ENCODE measurements at places on chromosomes 1 and 21.

- no peak for DNase-seq
These were observed 79.2 kb downstream of the PROX1 start for GRCh38 chr1:214066936-214067335.

- DNase-seq: no peak
These were observed 25.8 kb upstream of the MYCL start for GRCh38 chr1:39927538-39927937.

DNA sequence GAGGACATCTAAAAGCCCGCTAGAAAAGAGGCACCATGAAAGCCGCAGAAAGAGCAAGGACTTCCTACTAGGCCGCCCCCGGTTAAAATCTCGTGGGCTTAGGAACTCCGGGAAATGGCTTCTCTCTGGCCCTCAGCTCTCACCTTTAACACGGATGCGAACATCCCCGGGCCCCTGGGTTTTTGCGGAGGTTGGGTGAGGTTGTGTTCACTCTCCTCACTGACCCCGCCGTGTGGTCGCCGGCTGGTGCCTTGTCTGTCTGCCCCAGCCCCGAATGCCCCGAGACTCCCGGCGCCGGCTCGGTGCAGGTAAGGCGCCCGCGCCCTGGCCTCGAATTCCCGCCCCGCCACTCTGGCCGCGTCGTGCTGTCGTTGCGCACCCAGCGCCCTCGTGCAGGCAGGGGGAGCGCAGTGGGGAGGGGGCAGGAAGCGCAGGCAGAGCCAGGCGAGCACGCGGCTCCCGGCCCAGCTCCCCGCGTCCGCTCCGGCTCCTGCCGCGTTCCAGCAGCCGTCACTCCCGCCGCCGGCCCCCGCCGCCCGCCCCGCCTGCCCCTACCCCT lies at the start of gene SHISAL2A:
SHISAL2A (plus strand) TSS at position 437 of the 559 bp plus-strand sequence. CDS start 326 bp downstream, outside the sequence.
- no peak for DNase-seq

- no peak for DNase-seq
These were observed 531 bp downstream of the SNIP1 start for GRCh38 chr1:37553598-37553926.

DNA sequence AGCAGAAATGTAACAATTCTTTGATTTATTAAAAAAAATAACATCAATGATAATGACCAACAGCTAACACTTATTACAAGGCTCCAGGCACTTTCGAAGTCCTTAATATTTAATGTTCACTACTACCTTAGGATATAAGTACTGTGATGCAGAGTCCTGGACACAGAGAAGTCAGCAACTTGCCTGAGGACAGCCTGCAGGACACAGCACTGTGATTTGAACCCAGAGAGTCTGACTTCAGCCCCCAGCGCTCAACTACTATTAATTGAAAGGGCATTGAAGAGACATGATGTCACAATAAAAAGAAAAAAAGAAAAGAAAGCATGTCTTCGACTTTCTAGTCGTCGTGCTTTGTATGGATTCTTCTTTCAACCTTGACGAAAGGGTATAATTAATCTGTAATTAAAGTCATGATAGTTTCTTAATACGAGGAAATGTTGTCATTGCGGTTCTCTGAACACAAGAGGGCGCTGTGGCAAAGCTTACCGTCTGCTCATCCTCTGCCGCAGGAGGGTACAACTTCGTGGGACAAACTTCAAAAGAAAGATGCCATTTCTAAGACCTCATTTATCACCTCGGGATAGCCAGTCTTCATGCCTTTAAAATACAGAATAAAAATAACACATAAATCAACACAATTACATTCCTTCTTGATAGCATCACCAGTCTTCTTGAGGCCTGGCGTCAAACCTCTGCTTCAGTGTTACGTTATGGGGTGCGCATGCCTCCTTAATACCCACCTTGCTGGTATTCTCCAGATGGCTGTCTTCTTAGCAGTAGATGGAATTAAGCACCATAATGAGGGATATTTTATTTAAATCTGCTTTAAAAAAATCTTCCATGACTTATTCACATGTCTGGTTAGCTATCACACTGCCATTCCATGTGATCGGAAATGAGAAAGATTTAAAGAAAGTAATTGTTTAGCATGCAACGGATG lies 240.1 kb downstream of the DISC1 start:
- DNase-seq: no peak

GRCh38 chr1:51484591-51484990 lies 34.5 kb downstream of the EPS15 start:
- DNase-seq: no peak

- no peak for DNase-seq
These were observed 76.8 kb upstream of the SOX13 start for GRCh38 chr1:203996126-203996525.

GRCh38 chr1:34029515-34029914 lies 135.5 kb downstream of the CSMD2 start:
- DNase-seq: no peak

DNA sequence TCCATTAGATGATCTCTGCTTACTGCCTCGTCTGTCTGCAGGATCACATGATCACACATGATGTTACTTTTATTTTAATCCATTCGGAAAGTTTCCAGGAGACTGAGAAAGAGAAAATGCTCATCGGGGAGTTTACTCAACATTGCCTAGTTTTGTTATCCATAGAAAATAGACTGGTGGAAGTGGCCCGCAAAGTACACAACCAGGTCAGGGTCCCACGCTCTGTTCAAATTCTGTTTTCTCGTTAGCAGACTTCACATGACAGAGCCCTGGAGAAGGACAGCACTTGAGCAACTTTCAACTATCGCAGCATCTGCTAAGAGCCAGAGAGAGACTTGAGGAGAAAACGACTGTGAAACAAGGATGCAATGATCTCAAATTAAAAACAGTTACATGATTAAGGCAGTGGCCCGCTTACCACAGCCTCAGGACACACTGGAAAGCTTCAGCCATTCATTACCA lies 44.2 kb downstream of the ADAMTS1 start:
- no peak for DNase-seq

DNA sequence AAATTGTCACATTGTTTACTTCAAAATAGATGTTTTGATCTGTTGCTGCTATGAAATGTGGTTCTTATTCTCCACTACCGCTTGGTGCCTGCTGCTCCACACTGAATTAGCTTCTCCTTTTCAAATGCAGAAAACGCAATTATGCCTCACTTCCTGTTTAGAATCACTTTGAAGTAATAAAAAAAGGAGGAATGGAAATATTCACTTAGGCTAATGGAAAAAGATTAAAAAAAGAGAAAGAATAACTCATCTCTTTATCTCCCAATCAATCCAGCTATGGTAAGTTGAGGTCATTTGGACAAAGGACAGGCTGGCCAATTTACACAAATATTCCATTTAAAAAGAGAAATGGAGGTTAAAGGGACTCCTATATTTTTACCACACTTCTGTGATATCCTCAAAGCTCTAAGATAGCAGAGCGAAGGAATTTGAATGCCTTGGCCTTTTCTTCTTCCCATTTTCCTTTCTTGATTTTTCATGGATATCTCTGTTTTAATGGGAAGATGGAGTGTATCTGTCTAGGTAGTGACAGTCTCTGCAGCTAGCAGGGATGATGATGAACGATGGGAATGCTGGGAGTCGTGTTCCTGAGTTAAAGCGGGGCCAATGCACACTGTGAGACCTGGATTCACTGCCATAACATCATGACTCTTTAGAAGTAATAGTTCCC lies 35.7 kb downstream of the RGS5 start:
- no peak for DNase-seq

DNA sequence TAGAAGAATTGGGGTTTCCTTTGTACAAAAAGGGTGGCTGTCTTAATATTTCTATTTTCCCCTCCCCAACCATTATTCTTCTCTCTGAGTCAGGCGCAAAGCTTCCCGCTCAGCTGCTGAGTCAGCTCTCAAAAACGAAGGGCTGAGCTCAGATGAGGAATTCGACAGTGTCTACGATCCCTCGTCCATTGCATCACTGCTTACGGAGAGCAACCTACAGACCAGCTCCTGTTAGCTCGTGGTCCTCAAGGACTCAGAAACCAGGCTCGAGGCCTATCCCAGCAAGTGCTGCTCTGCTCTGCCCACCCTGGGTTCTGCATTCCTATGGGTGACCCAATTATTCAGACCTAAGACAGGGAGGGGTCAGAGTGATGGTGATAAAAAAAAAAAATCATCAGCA lies 3.0 kb upstream of the TUFT1 start:
- peak; percentile 95 for DNase-seq

GRCh38 chr1:156703336-156703735 lies 2.0 kb downstream of the CRABP2 start:
- DNase-seq: no peak

DNA sequence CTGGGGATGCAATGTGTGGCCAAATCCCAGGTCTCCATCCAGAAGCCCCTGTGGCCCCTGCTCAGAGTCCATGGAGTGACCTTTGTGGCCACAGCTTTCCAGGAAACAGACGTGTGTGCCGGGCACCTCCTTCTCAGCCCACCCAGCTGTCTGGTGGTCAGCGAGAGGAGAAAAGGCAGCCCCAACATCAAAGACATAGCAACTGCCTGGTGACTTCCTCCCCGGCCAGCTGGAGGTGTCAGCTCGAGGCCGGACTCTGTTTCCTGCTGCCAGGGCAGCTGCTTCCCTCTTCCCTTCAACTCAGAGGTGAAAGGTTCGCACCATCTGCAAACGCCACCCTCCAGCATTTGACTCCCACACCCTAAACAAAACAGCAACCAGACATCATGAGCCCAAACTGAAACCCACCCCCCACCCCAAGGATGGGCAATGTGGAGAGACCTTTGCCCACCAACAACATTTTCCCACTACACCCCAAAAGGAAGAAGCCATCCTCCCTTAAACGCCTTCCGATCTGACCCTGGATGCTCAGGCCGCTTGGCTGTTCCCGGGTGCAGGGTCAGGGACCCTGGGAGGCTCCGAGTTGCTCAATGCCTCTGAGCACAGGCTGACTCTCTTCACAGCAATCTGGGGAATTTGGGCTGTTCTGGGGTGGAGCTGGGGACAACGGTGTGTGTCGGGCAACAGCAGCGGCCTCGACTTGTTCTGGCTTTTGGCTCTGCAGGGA lies 162.3 kb downstream of the PSMG1 start:
- DNase-seq: no peak

GRCh38 chr1:31183927-31184554 lies 55.6 kb downstream of the NKAIN1 start:
- DNase-seq: no peak

DNA sequence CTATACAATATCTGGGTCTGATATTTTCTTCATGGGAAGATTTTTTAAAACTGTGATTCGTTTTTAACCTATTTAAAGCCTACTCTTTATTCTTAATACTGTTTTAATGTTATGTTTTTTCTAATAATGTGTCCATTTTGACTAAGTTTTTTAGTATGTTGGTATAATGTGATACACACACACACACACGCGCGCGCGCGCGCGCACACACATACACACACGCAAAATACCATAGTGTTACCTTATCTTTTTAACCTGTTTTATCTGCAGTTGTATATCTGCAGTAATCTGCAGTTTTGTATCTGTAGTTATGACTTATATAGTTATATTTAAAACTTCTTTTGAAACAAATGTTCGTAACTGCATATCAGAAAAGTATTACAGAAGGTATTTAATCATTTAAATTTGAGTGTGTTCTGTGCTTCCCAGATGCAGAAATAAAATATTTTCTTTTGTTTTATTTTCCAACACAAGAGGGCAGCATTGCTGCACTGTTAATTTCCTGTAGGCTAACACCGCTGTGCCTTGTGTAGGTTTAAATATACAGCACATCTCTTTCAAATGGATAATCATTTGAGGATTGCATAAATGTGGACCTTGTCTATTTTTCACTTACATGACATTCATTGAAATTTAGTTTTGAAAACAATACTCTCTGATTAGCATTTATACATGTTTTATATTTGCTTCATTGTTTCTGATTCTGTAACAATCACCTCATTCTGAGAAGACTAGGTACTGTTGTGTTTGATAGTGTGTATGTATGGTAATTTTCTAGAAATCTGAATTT lies 166.1 kb downstream of the PDE4B start:
- DNase-seq: peak; percentile 21

- DNase-seq: no peak
These were observed 9.2 kb downstream of the CAP1 start for GRCh38 chr1:40049725-40050124.

DNA sequence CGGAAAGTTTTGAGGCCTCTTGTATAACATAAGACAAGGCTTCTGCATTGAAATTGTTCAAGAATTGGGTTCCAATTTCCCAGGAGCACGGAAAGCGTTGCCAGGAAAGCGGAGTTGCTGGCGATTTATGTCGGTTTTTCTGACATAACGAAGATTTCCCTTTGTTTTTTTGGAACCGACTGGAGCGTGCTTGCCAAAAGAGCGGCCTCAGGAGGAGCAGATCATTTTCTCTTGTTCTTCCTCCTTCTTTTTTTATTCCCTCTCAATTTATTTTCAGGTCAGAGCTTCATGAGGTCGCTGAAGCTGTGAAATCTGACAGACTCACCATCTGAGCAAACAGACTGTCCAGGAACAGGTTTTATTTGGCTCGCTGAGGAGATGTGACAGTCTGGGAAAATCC lies 275.5 kb downstream of the CAMTA1 start:
- no peak for DNase-seq

DNA sequence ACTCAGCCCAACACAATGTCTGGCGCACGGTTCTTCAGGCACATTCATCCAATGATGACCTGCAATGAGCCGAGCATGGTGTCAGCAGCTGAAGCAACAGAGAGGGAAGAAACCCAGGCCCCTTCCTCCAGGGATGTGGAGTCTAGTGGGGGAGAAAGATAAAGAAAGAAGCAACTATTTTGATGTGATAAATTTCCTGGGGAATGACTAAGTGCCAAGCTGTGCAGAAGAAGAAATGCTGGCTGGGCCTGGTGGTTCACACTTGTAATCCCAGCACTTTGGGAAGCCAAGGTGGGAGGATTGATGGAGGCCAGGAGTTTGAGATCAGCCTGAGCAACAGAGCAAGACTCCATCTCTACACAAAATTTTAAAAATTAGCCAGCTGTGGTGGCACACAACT lies 561.8 kb downstream of the KIF26B start:
- no peak for DNase-seq

DNA sequence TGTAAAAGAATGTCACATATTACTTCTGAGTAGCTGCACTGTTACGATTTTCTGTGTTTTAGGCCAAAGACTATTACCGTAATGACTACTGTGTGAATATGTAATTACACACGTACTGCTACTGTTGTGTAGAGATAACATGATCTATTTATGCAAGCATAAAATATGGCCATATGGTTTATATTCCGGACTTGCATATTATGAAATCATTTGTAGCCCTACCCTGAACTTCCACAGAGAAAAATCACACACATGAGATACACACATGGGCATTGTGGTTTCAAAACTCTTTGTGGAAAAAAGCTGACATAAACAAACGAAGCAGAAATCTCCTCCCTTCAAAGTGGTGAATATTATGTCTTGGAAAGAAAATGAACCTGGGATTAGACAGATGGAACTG lies 373.0 kb upstream of the ADAMTS5 start:
- DNase-seq: no peak

All from AG04450 (cell line).